ENCODE measurements at places on chromosomes 3 and 15.
A peak's percentile ranks its signal among the peaks of the same experiment; 100 is the strongest.

- no peak for DNase-seq
Observed at GRCh38 chr3:10816019-10816862, at the start of gene SLC6A11. Gene SLC6A11 (plus strand): TSS chr3:10816228. CDS start chr3:10816266, 38 bp downstream.

GRCh38 chr3:148233403-148233802 is 464.3 kb upstream of the AGTR1 start:
- DNase-seq = peak; percentile 59

GRCh38 chr3:128674161-128674784 is 23.7 kb upstream of the RPN1 start:
- DNase-seq = no peak

- peak; percentile 44 for DNase-seq
Observed at GRCh38 chr3:183108001-183108449, 8.7 kb upstream of the MCCC1 start.

GRCh38 chr3:15646851-15647511 is 45.4 kb downstream of the BTD start:
- peak; percentile 100 for DNase-seq

DNA sequence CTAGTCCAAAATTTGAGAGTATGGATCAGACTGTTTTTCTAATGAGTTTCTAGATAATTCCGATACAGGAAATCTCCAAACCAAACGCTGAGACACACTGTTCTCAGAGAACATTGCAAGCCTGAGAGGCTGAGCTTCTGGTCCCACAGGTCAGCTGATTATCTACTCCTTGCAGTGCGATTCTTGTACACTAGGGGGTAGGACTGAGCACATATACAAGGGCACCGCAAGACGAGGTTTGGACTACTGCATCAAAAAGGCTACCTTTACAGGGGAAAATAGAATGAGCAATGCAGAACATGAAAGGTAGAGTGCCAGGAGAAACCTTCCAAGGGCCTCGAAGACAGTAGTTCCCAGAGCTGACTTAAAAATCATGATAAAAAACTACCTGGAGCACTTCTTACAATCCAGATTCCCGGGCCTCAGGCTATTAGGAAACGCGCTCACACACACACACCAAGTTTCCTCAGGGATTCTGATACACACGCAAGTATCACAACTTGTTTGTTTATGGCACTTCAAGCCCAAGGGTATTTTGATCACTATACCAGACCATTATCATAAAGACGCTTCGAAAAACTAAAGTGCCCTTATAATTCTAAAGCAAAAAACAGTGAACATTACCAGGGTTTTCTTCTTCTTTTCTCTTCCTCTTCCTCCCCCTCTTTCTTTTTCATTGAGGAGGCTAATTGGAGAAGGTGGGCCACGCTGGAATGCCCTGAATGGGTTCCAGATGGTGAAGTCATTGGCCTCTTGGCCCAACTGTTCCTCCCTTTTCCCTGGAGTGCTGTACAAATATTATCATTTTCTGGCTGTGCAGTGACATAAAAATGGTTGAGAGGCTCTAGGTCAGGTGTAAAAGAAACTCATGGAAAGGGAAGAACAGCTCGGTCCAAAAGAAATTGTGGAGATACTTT is 61.8 kb downstream of the SLC12A8 start:
- peak; percentile 27 for DNase-seq

DNA sequence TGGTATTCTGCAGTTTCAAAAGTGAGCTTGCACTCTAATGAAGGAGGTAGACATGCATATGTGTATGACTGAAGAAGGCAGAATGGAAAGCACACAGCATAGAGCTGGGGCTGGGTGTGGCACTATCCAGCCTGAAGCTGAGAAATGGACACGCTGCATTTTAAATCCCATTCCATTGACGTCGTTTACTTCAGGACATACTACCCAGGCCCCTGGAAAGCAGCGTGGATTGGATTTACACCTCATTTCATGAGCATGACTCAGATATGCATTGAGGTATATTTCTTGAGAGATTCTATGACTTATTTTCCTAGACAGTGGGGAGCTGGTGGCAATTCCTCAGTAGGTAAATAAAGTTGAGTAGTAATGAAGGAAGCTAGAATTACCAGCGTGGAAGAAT is 101.4 kb downstream of the ABI3BP start:
- DNase-seq = peak; percentile 10

- peak; percentile 7 for DNase-seq
Observed at GRCh38 chr3:175704366-175705055, 845.4 kb downstream of the NAALADL2 start.

- DNase-seq = no peak
Observed at GRCh38 chr3:141901914-141902313, 25.5 kb downstream of the ATP1B3 start.

DNA sequence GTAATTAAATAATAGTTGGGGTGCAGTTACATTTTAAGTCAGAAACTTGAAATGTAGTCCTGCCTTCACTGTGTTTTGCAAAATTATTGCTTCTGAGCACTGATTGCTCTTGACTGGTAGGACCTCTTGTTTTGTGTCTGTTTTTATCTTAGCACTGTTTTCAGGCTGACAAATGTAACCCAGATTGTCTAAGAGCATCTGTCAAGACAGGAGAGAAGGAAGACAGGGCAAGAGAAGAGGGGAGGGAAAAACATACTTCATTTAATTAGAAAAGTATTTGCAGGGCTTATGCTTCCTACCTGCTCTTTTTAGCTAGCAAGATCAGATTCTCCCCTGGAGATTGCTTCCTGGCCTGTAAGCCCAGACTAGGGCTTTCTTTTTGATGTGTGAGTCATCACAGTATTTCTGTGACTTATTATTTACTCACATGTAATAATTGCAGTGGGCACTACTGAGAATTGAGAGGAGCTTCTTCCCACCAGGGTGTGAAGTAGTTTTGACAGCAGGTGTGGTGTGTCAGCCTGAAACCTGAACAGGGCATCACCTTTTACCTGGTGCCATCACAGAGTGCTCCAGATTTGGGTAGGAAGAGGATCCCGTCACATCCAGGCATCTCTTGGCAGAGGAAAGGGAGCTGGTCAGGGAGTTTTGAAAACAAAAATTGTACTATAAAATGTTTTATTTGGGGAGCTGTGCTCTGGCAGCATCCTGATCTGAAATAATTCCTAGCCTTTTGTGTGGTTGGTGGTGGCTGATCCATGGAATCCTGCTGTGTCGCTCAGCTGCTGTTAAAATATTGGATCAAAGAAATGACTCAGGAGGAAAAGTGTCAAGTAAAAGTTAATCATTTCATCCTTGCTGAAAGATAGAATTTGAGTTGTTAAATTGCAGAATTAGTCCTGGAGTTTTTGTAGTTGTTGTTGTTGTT is 98.2 kb downstream of the TMEM108 start:
- DNase-seq = no peak

DNA sequence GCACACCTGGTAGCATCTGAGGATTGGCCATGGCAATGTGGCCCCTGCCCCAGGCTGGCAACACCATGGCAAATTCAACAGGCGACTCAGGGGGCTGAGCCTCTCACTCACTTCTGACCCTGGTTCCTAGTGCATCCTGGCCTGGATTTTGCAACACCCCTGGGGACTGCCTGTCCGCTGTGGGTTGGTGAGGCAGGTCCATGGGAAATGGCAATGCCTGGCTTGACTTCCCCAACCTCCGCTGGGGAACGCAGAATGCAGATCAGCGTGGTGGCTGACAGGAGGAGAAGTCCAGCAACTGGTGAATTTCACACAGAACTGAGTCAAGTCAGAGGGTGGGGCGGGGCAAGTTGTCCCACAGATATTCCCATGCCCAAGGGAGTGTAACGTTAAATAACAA is 3.9 kb upstream of the PSTPIP1 start:
- DNase-seq = no peak

- DNase-seq = peak; percentile 55
Observed at GRCh38 chr3:35965908-35966307, 326.6 kb downstream of the ARPP21 start.

GRCh38 chr3:178022599-178022998 is 513.6 kb upstream of the KCNMB2 start:
- DNase-seq = peak; percentile 25

DNA sequence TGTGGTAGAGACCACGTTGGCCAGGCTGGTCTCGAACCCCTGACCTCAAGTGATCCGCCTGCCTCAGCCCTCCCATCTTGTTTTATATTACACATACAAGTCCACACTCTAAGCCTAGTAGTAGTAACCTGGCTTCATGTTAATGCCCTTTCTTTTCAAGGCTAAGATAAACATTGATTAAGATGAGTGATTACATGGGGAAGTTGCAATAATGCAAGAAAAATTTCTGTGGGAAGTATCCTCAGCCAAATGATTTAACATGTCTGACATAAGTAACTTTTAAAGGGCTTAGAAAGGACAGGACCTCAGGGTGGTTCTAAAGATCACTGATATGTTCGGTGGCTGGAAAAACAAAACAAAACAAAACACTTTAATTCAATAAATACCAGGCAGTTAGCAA is 72.1 kb downstream of the SFMBT1 start:
- peak; percentile 59 for DNase-seq

DNA sequence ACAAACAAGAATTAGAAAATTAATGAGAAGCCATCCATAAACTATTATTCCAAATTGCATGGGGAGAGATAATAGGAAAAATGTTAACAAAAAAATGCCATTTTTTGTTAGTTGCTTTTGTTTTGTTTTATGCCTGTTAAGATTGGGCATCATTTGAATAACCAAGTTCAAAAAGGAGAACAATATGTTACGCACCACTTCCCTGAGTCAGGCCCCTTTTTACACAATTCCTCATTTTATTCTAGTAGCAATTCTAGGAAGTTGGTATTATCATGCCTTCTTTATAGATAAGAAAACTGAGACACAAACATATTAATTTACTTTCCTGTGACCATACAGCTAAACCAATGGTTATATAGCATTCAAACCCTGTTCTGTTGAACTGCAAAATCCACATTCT is 736.9 kb upstream of the CCDC54 start:
- no peak for DNase-seq

GRCh38 chr3:168865022-168865551 is 769.4 kb upstream of the GOLIM4 start:
- DNase-seq = peak; percentile 48

GRCh38 chr3:7207125-7207524 is 346.2 kb downstream of the GRM7 start:
- no peak for DNase-seq

GRCh38 chr15:66105286-66106265 is 148.0 kb downstream of the MEGF11 start:
- no peak for DNase-seq
